ENCODE measurements at places on chromosomes 7 and 10.

GRCh38 chr10:58648131-58648530 lies 135.5 kb downstream of the BICC1 start:
- no peak for DNase-seq

GRCh38 chr7:114889646-114890285 lies 32.1 kb upstream of the MDFIC start:
- no peak for DNase-seq

DNA sequence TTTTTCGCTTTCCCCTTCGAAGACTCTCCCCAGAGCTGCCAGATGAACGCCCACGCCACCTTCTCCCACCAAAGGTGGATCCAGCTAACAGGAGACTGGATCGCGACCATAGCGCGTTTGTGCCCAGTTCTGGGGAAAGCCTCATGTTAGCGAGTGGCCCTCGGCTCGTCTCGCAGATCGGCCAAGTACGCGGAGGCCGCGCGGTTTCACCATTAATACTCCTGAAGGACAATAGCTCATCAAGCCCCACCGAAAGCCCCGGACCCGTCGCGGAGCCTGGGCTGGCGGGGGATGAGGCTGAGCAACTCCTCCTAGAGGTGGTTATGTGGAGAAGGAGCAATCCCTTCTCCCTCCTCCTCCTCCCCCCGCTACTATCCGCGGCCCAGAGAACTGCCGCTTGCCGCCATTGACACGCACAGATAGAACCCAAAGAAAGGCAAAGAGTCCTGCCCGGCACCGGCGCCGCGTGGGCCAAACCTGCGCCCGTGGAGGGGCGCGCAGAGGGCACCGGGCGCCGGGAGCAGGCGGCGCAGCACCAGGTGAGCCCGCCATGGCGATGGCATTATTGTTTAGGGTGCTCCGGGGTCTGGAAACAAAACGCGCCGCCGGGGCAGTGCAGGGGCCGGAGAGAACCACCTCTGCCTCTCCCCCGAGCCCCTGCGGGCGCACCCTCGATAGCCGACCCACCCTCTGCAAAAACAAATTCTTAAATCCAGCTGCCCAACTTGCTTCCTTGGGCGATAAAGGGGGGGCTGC lies at the start of gene MACROH2A2:
MACROH2A2 (plus strand) TSS at position 385 of the 756 bp plus-strand sequence. CDS start 22,813 bp downstream, outside the sequence.
- DNase-seq = peak; percentile 49

- no peak for DNase-seq
Observed at GRCh38 chr10:99431190-99431760, 851 bp upstream of the GOT1 start.

DNA sequence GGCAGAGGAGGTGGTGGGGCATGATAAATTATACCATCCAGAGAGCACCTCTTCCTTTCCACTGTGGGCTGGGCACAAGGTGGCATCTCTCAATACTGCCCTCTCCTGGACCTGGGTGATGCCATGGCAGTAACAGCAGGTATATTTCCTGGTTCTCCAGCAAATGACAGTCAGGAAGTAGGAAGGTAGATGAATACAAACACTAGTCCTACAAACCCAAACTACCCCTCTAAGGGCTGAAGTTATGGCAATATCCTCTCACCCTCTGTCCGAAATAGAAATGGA lies 1004.9 kb downstream of the KCNMA1 start:
- DNase-seq = no peak

All from NCI-H1930 (cell line).